ENCODE measurements at places on chromosomes 7 and 10.

DNA sequence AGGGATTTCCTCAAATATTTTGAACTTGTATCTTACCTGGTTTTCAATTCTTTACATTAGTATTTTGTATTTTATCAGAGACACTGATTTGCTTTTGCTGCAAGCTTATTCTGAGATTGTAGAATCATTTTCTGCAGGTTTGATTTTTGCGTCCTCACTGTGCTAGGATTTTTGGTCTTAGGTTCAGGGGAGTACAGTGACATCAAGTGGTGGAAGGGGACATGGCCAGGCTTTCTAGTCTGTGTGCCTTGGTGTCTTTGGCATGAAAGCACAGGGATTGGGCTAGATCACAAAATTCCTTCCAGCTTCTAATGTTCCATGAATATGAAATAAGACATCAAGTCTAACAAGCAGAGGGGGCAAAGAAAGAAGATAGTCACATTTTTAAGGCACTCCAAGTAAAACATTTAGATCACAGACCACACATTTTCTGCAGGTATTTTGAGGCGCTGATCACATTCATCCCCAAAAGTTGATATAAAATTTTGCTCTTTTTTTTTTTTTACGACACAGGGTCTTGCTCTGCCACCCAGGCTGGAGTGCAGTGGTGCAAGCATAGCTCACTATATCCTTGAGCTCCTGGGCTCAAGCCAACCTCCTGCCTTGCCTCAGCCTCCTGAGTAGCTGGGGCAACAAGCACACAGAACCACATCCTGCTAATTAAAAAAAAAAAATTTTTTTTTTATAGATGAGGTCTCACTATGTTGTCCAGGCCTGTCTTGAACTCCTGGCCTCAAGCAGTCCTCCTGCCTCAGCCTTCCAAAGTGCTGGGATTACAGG, 124.4 kb downstream of the PON1 start:
- DNase-seq = no peak

GRCh38 chr10:97321032-97321803, 2.1 kb downstream of the FRAT1 start:
- DNase-seq = no peak

GRCh38 chr10:24240041-24240751, 31.3 kb downstream of the KIAA1217 start:
- no peak for DNase-seq

DNA sequence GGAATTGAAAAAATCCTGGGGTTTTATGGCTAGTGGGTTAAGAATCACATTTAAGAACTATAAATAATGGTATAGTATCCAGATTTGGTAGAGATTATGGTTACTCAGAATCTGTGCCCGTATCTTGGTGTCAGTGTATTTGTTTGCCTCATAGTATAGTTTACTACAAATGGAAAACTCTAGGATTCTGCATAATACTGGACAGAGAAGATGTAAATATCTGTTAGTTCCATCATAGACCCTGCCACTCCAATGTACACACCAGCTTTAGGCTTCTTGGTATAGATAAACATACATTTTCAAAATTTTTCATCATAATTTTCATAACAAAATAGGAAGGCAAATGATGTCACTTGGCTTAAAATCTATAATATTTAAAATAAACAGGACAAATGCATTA, 108.1 kb downstream of the CFTR start:
- no peak for DNase-seq

- DNase-seq = no peak
These were observed 551.2 kb upstream of the ANKRD30A start for GRCh38 chr10:36574207-36574606.

Measured in esophagus muscularis mucosa (tissue), 4 donors.